NCI-H1930 (cell line): ENCODE measurements at places on chromosomes 2 and 18.

DNA sequence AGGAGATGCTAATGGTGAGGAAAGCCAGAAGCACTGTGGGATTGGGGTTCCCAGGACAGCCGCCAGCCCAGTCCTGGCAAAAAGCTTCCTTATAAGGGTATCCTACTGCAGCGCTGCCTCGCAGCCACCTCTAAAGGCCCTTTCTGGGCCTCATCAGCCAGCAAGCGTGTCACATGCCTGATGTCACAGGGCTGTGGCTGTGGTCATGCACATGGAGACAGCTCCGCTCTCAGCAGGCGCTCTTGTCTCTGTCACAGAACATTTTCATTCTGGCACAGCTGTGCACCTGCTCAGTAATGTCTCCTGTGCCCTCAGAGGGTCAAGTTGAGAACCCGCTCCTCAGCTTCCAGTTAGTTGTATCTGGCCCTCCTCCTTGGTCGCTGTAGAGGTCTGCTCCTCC lies 17.7 kb upstream of the MAL start:
- DNase-seq = no peak

DNA sequence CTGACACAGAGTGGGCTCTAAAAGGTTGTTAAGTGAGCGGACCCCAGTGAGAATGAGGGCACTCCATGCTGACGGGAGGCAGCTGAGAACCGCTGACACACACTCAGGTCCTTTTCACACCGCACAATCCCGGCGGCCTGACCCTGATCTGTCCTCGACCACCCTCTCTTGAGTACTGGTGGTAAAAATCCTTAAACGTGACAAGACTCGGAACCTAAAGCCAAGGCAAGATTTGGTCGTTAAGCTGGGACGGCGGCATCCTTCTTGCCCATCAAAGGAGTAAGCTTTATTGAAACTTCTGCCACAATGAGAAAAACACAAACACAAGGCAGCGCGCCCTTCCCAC lies 569 bp downstream of the TMX3 start:
- DNase-seq = no peak

DNA sequence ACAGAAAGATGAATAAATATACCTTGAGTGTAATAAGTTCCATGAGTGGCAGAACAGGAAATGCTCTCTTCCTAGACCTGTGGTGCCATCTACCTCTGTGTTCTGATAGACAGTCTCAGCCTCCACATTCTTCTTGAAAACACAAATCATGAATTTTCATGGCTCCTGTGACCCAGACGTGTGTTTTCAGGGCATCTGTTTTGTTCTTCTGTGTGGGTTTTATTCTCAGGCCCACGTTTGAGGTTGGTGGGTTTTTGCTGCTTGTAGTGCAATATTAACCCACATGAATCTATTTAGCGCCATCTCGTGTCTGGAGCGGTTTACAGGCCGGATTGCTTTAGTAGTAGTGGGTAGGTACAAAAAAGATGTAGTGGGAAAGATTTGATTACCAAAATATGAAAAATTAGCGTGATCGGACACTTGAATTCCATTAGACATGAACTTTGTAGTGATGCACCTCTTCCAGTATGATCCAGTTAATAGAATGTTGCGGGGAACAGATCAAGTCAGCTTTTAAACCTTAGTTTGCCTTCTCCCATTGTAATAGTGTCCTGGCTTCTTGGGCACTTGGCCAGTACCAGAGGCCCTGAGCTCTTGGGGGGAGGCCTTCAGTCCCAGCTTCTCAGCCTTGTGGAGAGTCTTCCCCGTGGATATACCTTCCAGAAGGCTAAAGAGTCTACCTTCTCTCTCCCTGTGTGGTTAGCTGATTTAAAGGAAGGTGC lies 256.5 kb downstream of the TPGS2 start:
- DNase-seq = peak; percentile 22

- DNase-seq = no peak
Observed at GRCh38 chr18:5556310-5556974, 12.6 kb upstream of the EPB41L3 start.

DNA sequence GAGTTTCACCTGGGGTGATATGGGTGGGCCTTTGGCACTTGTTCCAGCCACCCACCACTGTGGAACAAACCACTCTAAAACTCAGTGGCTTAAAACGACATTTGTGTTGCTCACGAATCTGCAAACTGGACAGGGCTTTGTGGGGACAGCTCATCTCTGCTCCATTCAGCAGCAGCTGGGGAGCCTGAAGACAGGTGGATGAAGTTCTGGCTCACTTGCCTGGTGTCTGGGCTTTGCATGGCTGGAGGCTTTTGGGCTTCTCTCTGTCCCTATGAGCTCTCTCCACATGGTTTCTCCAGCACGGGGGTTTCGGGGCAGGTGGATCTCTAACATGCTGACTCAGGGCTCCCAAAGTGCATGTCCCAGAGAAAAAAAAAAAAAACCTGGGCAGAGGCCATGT lies 93.0 kb upstream of the GLI2 start:
- no peak for DNase-seq

DNA sequence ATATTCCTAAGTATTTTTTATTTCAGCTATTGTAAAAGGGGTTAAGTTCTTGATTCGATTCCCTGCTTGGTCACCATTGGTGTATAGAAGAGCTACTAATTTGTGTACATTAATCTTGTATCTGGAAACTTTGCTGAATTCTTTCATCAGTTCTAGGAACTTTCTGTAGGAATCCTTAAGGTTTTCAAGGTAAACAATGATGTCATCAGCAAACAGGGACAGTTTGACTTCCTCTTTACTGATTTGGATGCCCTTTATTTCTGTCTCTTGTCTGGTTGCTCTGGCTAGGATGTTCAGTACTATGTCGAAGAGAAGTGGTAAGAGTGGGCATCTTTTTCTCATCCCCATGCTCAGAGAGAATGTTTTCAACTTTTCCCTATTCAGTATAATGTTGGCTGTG lies 252.7 kb downstream of the NR4A2 start:
- DNase-seq = no peak

GRCh38 chr2:39538718-39539117 lies 101.6 kb upstream of the MAP4K3 start:
- DNase-seq = no peak

- DNase-seq = peak; percentile 34
Observed at GRCh38 chr2:46471-47345, at the start of gene FAM110C. TSS of gene FAM110C (minus strand) at chr2:46505. CDS start at chr2:46385, 120 bp downstream.

GRCh38 chr2:105294844-105295481 lies 34.6 kb downstream of the TGFBRAP1 start:
- no peak for DNase-seq

- DNase-seq = no peak
Observed at GRCh38 chr2:237039301-237040031, 46.2 kb upstream of the COPS8 start.

GRCh38 chr2:111209045-111209514 lies 88.4 kb downstream of the BCL2L11 start:
- no peak for DNase-seq

DNA sequence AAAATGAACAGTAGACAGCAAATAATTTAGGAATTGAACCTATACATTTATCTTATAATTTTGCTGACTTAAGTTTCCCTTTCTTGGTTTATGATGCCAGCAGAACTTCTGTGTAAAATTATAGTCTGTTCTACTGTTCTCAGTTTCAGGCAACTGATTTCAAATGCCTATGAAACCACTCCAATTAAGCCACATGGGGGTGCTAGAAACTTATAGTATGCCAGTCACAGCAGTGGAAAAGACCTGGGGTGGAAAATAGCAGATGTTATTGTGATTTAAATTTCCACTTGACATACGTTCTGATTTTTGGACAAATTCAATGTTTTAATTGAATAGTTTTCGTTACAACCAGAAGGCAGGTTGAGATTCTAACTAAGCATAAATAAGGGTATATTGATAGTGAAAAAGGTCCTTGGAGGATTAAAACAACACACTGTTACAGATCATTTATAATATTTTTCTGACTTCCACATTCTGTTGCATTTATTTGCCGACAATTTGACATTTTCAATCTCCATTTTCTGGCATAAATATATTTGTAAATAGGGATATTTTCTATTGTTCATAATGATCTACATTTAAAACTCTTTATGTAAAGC lies 61.4 kb downstream of the CPS1 start:
- peak; percentile 24 for DNase-seq

- no peak for DNase-seq
Observed at GRCh38 chr2:20433249-20433648, 13.6 kb upstream of the RHOB start.

DNA sequence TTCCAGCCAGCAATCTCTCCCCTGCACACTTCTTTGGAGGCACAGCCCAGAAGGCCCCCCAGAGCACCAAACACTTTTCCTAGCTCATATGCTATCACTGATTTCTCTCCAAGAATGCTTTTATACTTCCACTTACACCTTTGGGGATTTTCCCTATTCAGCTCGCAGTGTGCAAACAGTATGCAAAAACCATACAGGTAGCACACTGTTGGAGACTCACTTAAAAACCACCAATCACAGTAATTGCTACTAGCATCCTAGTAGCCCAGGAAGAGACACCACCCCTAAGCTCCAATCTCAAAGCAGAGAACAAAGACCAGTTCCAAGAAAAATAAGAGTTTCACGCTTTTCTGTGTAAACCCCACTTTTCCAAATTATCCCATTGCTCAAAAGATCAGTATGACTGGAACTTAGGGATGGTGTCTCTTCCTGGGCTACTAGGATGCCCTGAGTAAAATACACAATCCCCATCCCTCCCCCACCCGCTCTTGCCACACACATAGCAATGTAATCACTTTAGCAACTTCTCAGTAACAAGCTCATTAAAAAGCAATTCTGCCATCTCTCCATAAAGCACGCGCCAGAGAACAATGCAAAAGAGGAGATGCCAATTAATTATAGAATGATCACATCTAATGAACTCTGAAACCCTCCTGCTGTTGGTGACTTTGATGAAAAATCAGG lies 43.0 kb downstream of the KLF7 start:
- no peak for DNase-seq

DNA sequence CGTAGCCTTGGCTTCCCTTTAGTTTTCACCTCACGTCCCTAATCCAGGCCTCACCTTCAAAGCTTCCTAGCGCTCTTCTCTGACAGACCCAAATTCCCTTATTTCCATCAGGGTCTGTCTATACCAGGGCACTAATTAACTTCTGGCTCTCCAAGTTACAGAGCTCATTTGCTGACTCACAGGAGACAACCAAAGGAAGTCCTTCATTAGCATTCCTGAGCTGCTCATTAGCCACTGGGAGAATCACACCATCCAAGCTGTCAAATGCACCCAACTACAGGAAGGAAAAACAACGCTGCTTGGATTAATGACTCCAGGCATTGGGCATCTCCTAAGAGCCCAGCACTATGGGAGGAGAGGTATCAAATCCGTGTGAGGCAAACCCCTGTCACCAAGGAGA lies 109.8 kb upstream of the ALK start:
- DNase-seq = no peak

- DNase-seq = no peak
Observed at GRCh38 chr2:38440655-38441054, 63.6 kb upstream of the ATL2 start.

DNA sequence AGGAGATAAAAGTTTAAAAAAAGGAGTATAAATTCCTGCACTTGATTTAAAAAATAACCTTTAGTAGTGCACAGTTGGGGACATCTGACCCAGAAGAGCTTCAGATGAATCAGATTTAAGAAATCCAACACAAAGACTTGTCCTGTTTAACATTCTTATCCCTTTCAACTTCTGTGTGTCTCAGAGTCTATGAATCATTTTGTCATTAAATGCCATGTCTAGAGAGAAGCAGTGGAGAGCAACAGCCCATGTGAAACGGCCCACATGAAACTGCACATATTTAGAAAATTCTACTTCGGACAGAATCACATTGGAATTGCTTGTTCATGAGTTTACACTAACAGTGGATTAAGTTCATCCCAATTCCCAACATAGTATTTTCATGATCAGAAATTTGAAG lies 278.6 kb downstream of the SLC8A1 start:
- DNase-seq = no peak

DNA sequence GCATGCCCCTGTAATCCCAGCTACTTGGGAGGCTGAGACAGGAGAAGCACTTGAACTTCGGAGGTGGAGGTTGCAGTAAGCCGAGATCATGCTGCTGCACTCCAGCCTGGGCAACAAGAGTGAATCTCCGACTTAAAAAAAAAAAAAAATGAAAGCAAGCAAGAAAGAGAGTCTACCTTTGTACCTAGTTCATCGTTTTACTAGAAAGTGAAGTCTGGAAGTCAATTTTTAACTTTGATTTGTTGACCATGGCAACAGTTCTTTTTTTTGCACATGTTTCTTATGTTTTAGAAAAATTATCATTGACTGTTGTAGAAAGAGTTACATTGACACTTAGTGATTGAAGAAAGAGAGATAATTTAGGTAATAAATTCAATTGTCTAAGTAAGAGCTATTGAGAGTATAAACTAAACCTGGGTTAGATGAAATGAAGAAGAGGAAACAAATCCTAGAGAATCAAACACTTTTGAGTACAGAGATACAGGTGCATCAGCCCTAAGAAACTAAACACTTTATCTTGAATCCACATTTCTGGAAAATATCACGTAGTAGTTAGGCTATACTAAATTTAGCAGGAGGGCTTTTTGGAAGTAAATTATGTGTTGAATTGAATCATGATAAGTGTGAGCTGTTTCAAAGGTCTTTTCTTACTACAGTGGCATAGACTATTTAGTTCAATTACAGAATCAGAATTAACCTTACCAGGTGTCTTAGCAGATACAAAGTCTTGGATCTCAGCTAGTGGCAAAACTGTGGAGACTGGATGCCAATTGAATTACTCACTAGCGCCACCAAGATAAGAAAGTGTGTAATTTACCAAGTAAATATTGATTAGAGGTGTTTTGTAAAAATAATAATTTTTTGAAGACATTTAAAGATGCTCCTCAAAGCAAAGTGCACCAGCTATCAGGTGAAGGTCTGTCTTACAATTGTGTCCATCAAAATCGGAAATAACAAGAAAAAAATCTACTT lies 303.4 kb upstream of the NRXN1 start:
- DNase-seq = no peak

DNA sequence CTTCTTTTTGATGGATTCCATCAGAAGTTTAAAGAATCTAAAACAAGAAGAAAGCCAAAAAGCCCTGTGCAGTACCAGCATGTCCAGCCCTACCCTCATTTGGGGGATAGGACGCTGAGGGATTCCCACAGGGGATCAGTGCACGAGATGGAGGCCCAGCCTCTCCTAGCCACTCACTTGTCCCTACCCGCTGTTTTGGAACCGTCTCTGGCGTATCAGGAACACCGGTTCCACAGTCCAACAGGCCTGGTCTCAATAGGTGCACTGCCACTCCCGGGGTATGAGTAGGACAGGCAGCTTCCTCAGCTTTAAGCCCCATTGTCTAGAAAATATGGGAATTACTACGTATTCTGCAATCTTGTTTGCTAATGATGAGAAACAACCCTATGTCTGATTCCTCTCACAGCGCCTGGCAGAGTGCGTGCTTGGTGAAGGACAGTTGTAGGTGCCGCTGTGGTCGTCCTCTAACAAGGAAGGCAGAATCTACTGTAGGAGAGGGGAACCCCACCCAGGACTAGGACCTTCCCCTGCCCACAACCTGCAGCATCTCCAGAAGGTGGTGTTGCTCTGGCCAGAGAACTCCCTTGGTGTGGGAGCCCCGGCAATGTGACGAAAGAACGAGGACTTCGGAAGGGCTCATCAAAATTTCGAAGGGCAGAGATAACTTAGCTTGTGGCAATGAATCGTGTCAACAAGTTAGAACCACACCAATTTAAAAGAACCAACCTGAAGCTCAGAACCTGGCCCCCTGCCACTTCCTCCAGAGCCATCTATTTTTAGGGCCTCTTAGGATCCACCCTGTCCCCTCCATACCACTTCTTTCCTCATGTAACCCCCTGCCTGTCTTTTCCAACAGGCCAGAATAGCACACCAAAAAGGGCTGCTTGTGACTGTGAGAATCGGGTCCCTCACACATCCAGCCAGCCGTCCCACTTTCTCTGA lies 71.7 kb downstream of the POLR1A start:
- no peak for DNase-seq
